H4 (cell line): ENCODE measurements at places on chromosomes 3 and 15. TPM values are rescaled to one million over a fixed set of nuclear protein-coding genes. Genes with fewer than 3 reads are reported as not detected.

TIMMDC1 gene
- total RNA-seq, result 112 and 128 TPM in 2 replicates

CCRL2 gene
- 0.46 and 6.6 TPM in 2 replicates for total RNA-seq

IL17RE gene
- total RNA-seq, result not detected in 2 replicates

ANKRD34C gene
- 0.19 TPM in 1 of 2 replicates, not detected in the other for total RNA-seq
